ENCODE measurements at places on chromosomes 2 and 18. TPM values are rescaled to one million over a fixed set of nuclear protein-coding genes. Genes with fewer than 3 reads are reported as not detected.
A peak's percentile ranks its signal among the peaks of the same experiment; 100 is the strongest.

DNA sequence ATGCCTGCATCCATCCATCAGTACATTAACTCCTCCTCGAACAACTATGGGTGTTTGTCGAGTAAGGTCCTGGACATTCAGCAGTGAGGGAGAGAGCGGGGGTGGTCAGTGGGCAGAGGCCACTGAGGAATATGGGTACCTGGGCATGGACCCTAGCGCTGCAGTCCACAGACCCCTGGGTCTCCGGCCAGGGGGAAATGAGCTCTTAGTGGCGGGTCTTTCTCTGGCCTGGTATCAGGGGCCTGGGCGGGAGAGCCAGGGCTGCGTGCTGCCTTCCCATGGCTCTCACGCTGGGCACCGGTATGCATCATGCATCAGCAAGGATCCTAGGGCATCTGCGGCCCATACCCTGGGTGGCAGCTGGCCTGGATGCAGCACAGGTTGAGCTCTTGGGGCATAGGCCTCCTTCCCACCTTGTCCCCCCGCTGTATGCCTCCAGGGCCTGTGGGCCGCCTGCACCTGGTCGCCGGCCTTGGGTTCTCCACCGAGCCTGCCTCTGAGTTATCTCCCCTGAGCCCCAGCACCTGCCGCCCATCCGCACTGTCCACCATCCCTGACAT is 1.3 kb upstream of the MOCOS start:
- H3K4me1 ChIP-seq, result peaks cover 18% of the 10 kb centered on the region
- H3K27me3 ChIP-seq, result no peaks in the 10 kb centered on the region
- no peaks in the 10 kb centered on the region for H3K36me3 ChIP-seq
- DNase-seq, result no peak
- H3K4me3 ChIP-seq, result no peak overlapping the region
- no peak overlapping the region for H3K27ac ChIP-seq

DNA sequence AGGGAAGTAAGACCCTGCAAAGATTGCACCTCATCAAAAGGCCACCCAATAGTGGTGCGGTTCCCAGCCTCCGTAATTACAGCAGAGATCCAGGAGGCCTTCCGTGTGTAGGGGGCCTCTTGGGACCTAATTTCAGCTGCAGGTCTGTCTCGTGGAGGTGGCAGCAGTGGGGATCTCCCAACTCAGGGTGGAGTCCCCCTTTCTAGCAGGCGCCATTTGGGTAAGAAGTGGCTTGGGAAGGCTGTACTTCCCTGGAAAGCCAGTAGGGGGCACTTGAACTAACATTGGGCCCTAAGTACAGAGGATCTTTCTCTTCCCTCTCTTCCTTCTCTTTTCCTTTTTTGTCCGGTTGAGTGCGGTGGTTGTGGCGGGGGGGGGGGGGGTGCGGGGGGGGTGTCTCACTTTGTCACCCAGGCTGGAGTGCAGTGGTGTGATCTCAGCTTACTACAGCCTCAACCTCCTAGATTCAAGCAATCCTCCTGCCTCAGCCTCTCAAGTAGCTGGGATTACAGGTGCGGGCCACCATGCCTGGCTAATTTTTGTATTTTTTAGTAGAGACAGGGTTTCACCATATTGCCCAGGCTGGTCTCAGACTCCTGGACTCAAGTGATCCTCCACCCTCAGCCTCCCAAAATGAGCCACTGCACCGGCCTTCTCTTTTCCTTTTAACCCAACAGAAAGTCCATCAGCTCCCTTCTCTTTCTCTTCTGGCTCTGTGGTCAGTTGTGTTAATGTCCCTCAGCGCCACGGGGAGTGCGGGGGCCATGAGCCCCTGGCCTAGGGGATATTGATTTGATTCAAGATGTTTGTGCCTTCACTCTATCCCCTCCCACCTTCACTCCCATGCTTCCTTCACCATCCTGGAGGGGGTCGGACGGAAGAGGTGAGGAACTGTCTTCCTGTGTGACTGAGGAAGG is 32.0 kb downstream of the CENPO start:
- no peak overlapping the region for H3K4me3 ChIP-seq
- H3K27me3 ChIP-seq, result no peaks in the 10 kb centered on the region
- H3K4me1 ChIP-seq, result peaks cover 8% of the 10 kb centered on the region
- no peak overlapping the region for H3K27ac ChIP-seq
- DNase-seq, result no peak

GRCh38 chr2:58860586-58860985 is 619.5 kb upstream of the FANCL start:
- no peak overlapping the region for H3K4me3 ChIP-seq
- H3K27ac ChIP-seq, result no peak overlapping the region
- DNase-seq, result no peak
- no peaks in the 10 kb centered on the region for H3K36me3 ChIP-seq
- H3K4me1 ChIP-seq, result no peaks in the 10 kb centered on the region

GRCh38 chr18:28669165-28669564 is 492.2 kb upstream of the CDH2 start:
- H3K4me1 ChIP-seq, result no peaks in the 10 kb centered on the region
- DNase-seq, result no peak
- H3K27ac ChIP-seq, result no peak overlapping the region
- H3K27me3 ChIP-seq, result no peaks in the 10 kb centered on the region
- H3K36me3 ChIP-seq, result no peaks in the 10 kb centered on the region
- no peak overlapping the region for H3K4me3 ChIP-seq

- H3K4me3 ChIP-seq, result no peak overlapping the region
- no peaks in the 10 kb centered on the region for H3K27me3 ChIP-seq
- no peaks in the 10 kb centered on the region for H3K4me1 ChIP-seq
Measured at GRCh38 chr2:79952616-79953015, 351.9 kb downstream of the LRRTM1 start.

GRCh38 chr2:109446278-109447131 is 167.3 kb downstream of the SEPTIN10 start:
- H3K27me3 ChIP-seq, result no peaks in the 10 kb centered on the region
- no peak overlapping the region for H3K27ac ChIP-seq
- peaks cover 18% of the 10 kb centered on the region for H3K4me1 ChIP-seq
- peak; percentile 67 for DNase-seq
- peaks cover 3% of the 10 kb centered on the region for H3K36me3 ChIP-seq
- no peak overlapping the region for H3K4me3 ChIP-seq

- no peak overlapping the region for H3K4me3 ChIP-seq
- peaks cover 6% of the 10 kb centered on the region for H3K4me1 ChIP-seq
- no peak for DNase-seq
Measured at GRCh38 chr2:182359990-182360662, 66.7 kb downstream of the PDE1A start.

GRCh38 chr2:128386066-128386465 is 67.4 kb upstream of the HS6ST1 start:
- DNase-seq, result peak; percentile 38
- H3K36me3 ChIP-seq, result no peaks in the 10 kb centered on the region
- no peak overlapping the region for H3K27ac ChIP-seq

- peaks cover 42% of the 10 kb centered on the region for H3K4me1 ChIP-seq
- peak overlapping the region; percentile 74 for H3K27ac ChIP-seq
- DNase-seq, result no peak
- H3K36me3 ChIP-seq, result no peaks in the 10 kb centered on the region
Measured at GRCh38 chr2:23385351-23385747, 370 bp downstream of the KLHL29 start.

GRCh38 chr2:69735686-69736085 is 6.2 kb upstream of the ANXA4 start:
- DNase-seq, result no peak
- no peak overlapping the region for H3K4me3 ChIP-seq
- no peaks in the 10 kb centered on the region for H3K27me3 ChIP-seq
- peaks cover 23% of the 10 kb centered on the region for H3K4me1 ChIP-seq
- no peaks in the 10 kb centered on the region for H3K36me3 ChIP-seq

GRCh38 chr18:73093687-73094250 is 226.0 kb upstream of the NETO1 start:
- no peaks in the 10 kb centered on the region for H3K4me1 ChIP-seq
- no peak for DNase-seq
- H3K27me3 ChIP-seq, result no peaks in the 10 kb centered on the region

- H3K4me3 ChIP-seq, result no peak overlapping the region
- no peak overlapping the region for H3K27ac ChIP-seq
- H3K4me1 ChIP-seq, result no peaks in the 10 kb centered on the region
- H3K27me3 ChIP-seq, result no peaks in the 10 kb centered on the region
- H3K36me3 ChIP-seq, result no peaks in the 10 kb centered on the region
- DNase-seq, result no peak
Measured at GRCh38 chr18:577643-578375, 2.4 kb upstream of the CETN1 start.

DNA sequence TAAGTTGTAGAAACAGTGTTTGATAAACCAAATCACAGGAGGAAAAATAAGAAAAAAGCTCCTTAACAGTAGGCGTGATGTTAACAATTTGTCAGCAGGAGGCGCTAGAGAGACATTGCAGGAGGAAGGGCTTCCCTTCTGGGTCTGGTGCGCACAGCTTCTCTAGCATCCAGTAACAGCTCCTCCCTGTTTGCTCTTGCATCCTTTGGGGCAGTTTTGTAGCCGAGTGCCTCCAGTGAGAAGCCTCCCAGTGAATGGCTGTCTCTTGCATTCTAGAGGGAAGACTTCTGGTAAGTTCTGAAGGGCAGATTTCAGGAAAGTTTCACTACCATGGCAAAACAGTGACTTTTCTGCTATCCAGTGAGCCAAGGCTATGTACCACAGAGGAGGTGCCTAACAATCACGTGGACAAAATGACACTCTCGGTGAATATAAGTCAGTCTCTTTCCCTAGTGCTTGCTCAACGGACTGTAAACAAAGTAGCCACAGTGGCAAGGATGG is 9.5 kb upstream of the ZNF396 start:
- no peak overlapping the region for H3K4me3 ChIP-seq
- H3K27ac ChIP-seq, result no peak overlapping the region
- no peaks in the 10 kb centered on the region for H3K27me3 ChIP-seq

- peak; percentile 52 for DNase-seq
- no peak overlapping the region for H3K4me3 ChIP-seq
- H3K27me3 ChIP-seq, result no peaks in the 10 kb centered on the region
- H3K36me3 ChIP-seq, result peaks cover 56% of the 10 kb centered on the region
- peak overlapping the region; percentile 22 for H3K27ac ChIP-seq
Measured at GRCh38 chr2:233469261-233470010, 97.1 kb downstream of the USP40 start.

- H3K36me3 ChIP-seq, result peaks cover 80% of the 10 kb centered on the region
- no peak overlapping the region for H3K27ac ChIP-seq
- H3K4me3 ChIP-seq, result no peak overlapping the region
- H3K27me3 ChIP-seq, result no peaks in the 10 kb centered on the region
Measured at GRCh38 chr2:101265893-101266499, 13.3 kb downstream of the CNOT11 start.

- no peak for DNase-seq
- no peak overlapping the region for H3K4me3 ChIP-seq
- H3K27me3 ChIP-seq, result no peaks in the 10 kb centered on the region
Measured at GRCh38 chr2:197857476-197858107, 53.2 kb downstream of the PLCL1 start.

DNA sequence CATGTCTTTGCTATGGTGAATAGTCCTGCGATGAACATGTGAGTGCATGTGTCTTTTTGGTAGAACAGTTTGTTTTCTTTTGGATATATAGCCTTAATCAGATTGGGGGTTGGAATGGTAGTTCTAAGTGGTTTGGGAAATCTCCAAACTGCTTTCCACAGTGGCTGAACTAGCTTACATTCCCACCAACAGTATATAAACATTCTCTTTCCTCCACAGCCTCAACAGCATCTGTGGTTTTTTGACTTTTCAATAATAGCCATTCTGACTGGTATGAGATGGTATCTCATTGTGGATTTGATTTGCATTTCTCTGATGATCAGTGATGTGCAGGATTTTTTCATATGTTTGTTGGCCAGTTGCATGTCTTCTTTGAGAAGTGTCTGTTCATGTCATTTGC is 112.2 kb upstream of the SESTD1 start:
- no peaks in the 10 kb centered on the region for H3K36me3 ChIP-seq
- no peak overlapping the region for H3K4me3 ChIP-seq
- no peak overlapping the region for H3K27ac ChIP-seq
- no peaks in the 10 kb centered on the region for H3K4me1 ChIP-seq
- no peaks in the 10 kb centered on the region for H3K27me3 ChIP-seq

DNA sequence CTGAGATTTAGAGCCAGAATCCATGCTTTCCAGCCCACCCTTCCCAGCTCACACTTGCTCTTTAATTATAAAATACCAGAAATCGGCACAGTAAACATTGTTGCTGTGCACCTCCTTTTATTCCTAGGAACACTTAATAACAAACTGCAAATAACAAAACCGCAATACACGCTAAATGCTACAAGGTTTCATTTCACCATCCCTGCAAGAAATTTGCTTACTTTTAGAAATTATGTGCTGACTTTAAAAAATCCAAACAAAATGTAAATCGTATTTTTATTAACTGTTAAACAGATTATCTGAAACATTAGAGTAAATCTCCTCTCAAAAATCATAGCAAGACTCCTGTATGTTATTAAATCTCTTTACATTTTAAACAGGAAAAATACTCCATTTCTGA is 79.3 kb downstream of the TCF4 start:
- H3K27me3 ChIP-seq, result no peaks in the 10 kb centered on the region
- no peak for DNase-seq
- H3K4me1 ChIP-seq, result peaks cover 7% of the 10 kb centered on the region
- no peaks in the 10 kb centered on the region for H3K36me3 ChIP-seq

- H3K36me3 ChIP-seq, result no peaks in the 10 kb centered on the region
- no peaks in the 10 kb centered on the region for H3K27me3 ChIP-seq
- H3K27ac ChIP-seq, result no peak overlapping the region
Measured at GRCh38 chr2:105915005-105915558, 170.4 kb downstream of the NCK2 start.

- no peak overlapping the region for H3K4me3 ChIP-seq
- no peak for DNase-seq
- H3K36me3 ChIP-seq, result no peaks in the 10 kb centered on the region
- no peak overlapping the region for H3K27ac ChIP-seq
- H3K4me1 ChIP-seq, result peaks cover 11% of the 10 kb centered on the region
Measured at GRCh38 chr2:177334940-177335543, 57.5 kb upstream of the AGPS start.

DNA sequence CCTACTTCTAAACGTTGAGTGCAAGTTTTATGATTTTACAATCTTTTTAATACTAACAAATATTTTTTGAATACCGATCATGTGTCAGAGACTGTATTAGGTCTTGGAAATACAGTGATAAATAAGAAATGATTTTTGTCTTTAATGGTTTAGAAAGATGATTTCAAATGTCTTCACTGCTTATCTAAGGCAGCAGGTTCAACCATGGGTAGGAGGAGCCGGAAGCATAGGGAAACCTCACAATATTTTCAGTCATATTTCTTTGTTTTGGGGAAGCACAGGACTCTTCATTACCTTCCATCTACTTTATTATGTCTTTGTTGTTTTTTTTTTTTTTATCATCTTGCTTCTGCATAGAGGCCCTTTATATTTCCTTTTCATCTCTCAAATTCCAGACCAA is 165.2 kb upstream of the EPC2 start:
- no peaks in the 10 kb centered on the region for H3K36me3 ChIP-seq
- H3K27me3 ChIP-seq, result no peaks in the 10 kb centered on the region
- H3K4me1 ChIP-seq, result no peaks in the 10 kb centered on the region

GRCh38 chr18:48342581-48342980 is 66.6 kb downstream of the ZBTB7C start:
- no peak overlapping the region for H3K27ac ChIP-seq
- no peak overlapping the region for H3K4me3 ChIP-seq
- H3K4me1 ChIP-seq, result no peaks in the 10 kb centered on the region
- no peaks in the 10 kb centered on the region for H3K27me3 ChIP-seq
- H3K36me3 ChIP-seq, result no peaks in the 10 kb centered on the region

IWS1 gene
- total RNA-seq, result 51.4 TPM

FAM117B gene
- total RNA-seq, result 11.2 TPM

CHRNG gene
- not detected for total RNA-seq

ITGB6 gene
- total RNA-seq, result 4.4 TPM

IL1RL1 gene
- 6.6 TPM for total RNA-seq

REG3G gene
- total RNA-seq, result not detected

ACMSD gene
- total RNA-seq, result not detected

ASXL3 gene
- total RNA-seq, result 2.0 TPM

GALR1 gene
- 0.08 TPM for total RNA-seq

All from suprapubic skin (tissue), 4 donors.